ENCODE measurements at places on chromosomes 16 and 17. TPM values are rescaled to one million over a fixed set of nuclear protein-coding genes. Genes with fewer than 3 reads are reported as not detected.

The MSLN gene
- not detected for total RNA-seq

The IL21R gene
- not detected for total RNA-seq

The CES5A gene
- not detected for total RNA-seq

The KRTAP9-2 gene
- not detected for total RNA-seq

DNA sequence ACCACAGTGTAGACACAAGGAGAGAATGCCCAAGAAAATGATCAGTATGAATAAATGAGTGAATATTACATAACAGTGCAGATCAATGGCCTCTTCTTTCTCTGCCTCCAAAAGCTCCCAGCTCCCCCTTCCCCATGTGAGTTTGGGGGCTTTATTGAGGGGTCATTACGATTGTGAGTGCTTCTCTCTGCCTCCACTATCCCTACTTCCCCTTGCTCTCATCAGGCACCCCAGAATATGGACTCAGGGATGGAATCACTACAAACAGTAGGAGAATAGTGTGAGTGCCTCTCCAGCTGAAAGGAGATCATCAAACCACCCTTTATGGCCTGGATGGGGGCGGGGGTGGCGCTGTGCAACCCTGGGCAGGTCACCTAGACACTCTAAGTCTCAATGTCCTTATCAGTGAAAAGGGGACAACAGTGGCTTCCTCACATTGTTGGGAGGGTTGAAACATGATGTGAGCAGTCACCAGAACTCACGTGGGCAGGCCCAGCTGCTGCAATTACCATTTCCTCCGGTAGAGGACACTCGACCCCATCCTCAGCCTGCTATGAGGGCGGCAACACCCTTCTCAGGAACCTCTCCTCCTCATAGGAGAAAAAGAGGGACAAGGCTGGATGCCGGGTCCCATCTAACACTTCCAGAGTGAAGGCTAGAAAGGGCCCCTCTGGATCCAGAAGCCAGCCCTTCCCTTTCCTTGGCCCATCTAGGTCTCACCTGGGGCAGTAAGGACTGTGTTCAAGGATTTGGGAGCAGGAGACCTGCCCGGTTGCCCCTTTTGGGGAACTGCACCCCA is 2.1 kb upstream of the EPOP start:
- DNase-seq: peak; percentile 83

- DNase-seq: no peak
These were observed 81.4 kb downstream of the XYLT1 start for GRCh38 chr16:17389384-17389783.

DNA sequence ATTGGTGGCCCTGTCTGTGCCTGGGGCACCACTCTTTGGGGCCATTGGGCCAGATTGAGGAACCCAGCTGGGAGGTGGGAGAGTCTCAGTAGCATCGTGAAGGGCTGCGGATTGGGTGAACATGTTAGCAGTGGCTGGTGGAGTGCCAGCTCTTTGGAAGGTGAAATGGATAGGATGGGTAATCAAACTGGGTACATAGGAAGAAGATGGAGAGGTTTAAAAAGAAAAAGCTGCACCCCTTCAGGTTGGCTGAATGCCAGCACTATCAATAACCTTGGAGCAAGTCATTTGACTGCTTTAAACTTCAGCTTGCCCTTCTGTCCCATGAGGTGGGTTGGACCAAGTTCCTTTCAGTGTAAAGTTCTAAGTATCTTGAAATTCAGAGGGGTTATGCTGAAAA is 95.0 kb downstream of the RPTOR start:
- no peak for DNase-seq

DNA sequence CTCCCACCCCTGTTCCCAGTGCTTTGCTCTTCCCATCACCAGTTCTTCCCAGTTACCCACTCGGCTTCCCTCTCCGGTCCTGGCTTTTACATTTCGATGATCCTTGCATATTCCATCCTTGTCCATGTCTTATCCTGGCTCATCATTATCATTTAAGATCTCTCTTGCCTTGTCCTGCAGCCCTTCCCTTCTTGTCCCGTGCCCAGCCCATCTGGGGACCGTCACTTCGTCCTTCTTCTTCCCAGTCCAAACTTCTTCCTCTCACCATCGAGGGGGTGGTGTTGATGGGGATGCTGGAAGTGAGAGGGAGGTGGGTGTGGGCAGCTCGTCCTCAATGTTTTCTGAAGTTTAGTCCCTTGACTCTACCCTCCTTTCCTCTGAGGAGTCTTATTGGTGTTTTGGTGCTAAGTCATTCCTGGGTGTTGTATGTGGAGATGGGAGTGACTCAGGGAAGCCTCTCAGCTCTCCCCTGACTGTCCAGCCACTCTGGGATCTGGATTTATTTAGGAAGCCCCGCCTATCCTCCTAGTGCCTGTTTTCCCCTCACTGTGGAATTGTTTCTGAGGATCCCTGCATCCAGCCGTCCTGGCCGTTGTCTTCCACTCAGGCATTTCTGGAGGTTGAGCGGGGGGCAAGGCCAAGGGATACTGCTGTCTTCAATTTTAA is 975 bp downstream of the SNX29 start:
- no peak for DNase-seq

GRCh38 chr16:23917621-23918020 is 81.8 kb downstream of the PRKCB start:
- no peak for DNase-seq

GRCh38 chr17:41024697-41025096 is 2.3 kb downstream of the KRTAP1-5 start:
- no peak for DNase-seq

GRCh38 chr16:85157372-85157771 is 45.1 kb upstream of the CIBAR2 start:
- DNase-seq: no peak

- no peak for DNase-seq
These were observed 91.3 kb downstream of the NDE1 start for GRCh38 chr16:15741207-15741871.

GRCh38 chr16:83898463-83899271 is at the start of gene MLYCD:
TSS of gene MLYCD (plus strand) at chr16:83899115. CDS start at chr16:83899145, 30 bp downstream.
- DNase-seq: peak; percentile 69

Measured in tibial nerve (tissue), 4 donors.